Brain pericyte (primary cell): ENCODE measurements at places on chromosomes 6 and 20.

DNA sequence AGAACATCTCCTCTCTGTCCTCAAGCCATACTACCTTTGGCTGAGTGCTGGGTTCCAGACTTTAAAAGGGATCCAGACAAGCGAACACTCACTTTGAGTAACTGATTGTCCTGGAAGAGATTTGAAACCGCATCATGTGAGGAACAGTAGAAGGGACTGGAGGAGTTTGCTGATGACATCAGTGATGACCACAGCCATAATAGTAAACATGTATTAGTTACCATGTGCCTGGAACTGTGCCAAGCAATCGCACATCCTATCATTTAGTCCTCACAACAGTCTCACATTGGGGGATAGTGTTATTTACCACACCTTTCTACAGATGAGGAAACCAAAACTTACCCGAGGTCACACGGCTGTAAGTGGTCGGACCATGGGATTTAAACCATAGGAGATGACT lies 39.8 kb downstream of the ARMC2 start:
- DNase-seq = no peak

DNA sequence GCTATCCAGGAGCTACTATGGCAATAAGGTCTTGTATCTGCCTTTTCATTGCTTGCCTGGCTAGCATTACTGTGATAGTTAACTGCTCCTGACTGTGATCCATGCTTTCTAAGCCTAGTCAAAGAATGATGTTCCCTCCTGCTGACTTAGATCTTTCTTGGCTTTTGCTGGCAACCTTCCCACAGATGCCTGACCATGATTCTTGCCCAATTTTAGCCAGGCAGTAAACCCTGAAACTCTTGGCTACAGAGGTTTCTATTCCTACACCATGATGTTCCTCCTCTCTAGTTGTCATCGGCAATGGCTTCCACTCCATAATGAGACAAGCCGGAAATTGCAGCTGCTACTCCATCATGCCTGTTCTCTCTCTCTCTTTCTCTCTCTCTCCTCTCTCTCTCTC lies 238.1 kb downstream of the HAO1 start:
- no peak for DNase-seq

DNA sequence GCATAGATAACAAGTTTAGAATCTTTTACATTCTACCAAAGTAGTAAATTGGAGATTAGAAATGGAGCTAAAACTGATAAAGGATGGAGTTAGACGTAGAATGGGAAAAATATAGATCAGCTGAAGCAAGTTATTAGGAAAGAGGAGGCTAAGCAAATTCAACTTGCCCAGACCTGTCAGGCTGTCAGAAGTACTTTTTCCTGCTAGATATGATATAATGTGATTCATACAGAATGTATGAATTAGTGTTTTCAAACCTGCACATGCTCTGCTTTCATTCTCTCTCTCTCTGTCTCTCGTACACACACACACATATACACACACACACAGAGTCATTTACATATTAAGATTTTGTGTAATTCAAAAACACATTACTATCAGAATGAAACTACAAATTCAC lies 133.2 kb upstream of the HDGFL1 start:
- DNase-seq = no peak

GRCh38 chr6:7787137-7787608 lies 61.3 kb downstream of the BMP6 start:
- DNase-seq = no peak

- DNase-seq = no peak
Observed at GRCh38 chr20:45251884-45252560, 2.3 kb downstream of the SLPI start.

GRCh38 chr6:23244300-23244699 lies 674.9 kb downstream of the HDGFL1 start:
- DNase-seq = peak; percentile 63

DNA sequence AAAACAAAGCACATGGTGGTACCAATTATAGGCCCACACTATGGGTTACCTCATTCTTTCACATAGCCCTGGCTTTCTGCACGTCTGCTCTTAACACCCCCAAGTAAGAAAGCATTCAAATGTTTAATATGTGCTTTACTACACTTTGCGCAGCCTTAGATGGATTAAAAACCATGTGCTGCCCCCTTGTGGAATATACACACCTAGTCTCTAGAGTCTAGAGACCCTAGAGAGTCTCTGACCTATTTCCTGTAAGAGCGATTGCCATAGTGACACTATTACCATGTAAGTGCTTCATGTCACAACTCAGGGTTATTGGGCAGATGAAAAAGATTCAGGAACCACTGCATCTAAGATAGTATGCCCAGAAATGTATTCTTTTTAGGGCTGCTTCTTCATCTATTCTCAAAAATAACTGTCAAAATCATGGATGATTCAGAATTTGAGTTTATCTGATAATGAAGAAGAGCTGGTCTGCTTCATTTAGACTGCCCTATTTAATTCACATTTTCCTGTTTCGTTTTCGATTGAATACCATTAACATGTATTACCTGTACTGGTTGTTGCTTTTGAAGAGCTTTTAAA lies 186.3 kb downstream of the ADGB start:
- DNase-seq = no peak

GRCh38 chr6:141830530-141830929 lies 302.2 kb upstream of the GJE1 start:
- no peak for DNase-seq

GRCh38 chr6:86964029-86964579 lies 26.8 kb downstream of the HTR1E start:
- DNase-seq = no peak

- no peak for DNase-seq
Observed at GRCh38 chr20:4366076-4366475, 350.7 kb upstream of the RNF24 start.

DNA sequence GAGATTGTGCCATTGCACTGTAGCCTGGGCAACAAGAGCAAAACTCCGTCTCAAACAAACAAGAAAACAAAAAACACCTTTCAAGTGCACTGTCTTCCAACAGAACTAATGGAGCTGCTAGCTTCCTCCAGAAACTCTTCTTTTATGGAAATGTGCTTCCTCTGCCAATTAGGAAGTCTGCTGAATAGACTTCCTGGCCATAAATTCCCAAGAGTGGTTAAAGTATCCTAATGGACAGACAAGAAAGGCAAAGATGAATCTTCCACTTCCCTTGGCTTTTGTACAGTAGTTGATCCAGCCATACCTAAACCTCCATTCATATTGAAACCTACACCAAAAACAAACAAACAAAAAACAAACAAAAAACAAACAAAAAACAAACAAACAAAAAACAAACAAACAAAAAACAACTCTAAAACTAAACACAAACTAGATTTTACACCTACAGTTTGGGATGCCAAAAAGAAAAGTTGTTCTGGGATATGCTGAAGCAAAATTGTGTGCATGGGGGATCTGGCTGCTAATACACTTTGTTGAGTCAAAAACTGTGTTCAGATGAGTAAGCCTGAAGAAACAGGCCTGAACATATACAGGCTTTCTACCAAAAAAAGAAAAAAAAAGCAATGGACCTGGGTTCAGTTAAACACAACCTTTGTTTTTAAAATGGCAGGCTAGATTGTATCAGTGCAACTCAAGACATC lies 59.8 kb upstream of the CARMIL1 start:
- no peak for DNase-seq

GRCh38 chr6:3510617-3511016 lies 53.8 kb upstream of the SLC22A23 start:
- DNase-seq = no peak

- no peak for DNase-seq
Observed at GRCh38 chr20:32501709-32502108, 83.4 kb downstream of the NOL4L start.

DNA sequence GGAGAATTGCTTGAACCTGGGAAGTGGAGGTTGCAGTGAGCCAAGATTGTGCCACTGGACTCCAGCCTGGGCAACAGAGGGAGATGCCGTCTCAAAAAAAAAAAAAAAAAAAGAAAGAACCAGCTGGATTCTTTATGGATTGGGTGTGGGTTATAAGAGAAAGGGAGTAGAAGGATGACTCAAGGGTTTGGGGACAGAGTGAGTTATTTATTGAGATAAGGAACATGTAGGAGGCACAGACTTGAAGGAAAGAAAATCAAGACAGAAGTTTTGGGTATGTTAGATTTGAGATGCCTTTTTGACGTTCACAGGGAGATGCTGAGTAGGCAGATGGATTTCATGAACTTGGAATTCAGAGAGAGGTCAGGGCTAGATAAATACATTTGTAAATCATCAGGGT lies 47.6 kb downstream of the KIZ start:
- DNase-seq = no peak

- DNase-seq = no peak
Observed at GRCh38 chr20:22430154-22430745, 154.1 kb downstream of the FOXA2 start.

- no peak for DNase-seq
Observed at GRCh38 chr20:60302875-60303274, 344.7 kb downstream of the CDH26 start.

GRCh38 chr6:3619201-3619600 lies 132.3 kb downstream of the PXDC1 start:
- no peak for DNase-seq

DNA sequence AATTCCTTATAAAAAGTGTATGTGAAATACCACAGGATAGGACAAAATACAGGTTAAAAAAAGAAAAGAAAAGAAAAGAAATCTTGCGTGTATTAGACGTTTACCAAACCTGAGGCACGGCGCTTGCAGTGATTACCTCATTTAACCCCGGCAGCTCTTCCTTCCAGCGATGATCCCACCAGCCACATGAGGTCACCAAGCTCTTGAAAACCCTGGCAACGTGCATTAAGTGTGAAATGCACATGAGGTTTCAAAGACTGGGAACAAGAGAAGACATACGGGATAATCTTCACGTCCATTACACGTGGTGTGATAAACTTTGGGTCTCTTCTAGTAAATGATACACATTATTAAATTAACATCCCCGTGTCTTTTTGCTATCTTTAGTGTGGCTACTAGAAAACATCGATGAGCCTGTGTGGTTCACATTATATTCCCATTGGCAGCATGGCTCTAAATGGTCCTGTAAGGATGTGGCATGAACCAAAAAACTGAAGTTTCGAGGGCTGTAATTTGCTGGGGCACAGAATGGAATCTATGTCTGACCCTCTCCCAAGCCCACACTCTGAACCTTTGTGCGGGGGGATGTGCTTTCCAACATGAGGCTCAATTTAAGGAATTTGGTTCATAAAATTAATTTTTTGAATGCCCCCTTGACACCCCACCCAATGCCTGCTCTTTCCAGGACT lies 59.2 kb upstream of the THBS2 start:
- DNase-seq = no peak

GRCh38 chr6:119065382-119065781 lies 13.1 kb downstream of the FAM184A start:
- no peak for DNase-seq

- DNase-seq = no peak
Observed at GRCh38 chr20:35246723-35247122, 20.2 kb downstream of the MMP24 start.

- no peak for DNase-seq
Observed at GRCh38 chr6:572596-573265, 84.2 kb downstream of the HUS1B start.

- no peak for DNase-seq
Observed at GRCh38 chr6:116876635-116877611, at the start of gene RFX6. Gene RFX6 (plus strand): TSS chr6:116877242. CDS start chr6:116877276, 34 bp downstream.

DNA sequence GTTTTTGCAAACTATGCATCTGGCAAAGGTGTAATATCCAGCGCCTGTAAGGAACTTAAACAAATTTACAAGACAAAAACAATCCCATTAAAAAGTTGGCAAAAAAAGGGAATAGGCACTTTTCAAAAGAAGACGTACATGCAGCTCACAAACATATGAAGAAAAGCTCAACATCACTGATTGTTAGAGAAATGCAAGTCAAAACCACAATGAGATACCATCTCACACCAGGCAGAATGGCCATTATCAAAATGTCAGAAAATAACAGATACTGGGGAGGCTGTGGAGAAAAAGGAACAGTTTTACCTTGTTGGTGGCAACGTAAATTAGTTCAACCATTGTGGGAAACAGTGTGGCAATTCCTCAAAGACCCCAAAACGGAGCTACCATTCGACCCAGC lies 54.2 kb downstream of the TSBP1 start:
- DNase-seq = no peak

DNA sequence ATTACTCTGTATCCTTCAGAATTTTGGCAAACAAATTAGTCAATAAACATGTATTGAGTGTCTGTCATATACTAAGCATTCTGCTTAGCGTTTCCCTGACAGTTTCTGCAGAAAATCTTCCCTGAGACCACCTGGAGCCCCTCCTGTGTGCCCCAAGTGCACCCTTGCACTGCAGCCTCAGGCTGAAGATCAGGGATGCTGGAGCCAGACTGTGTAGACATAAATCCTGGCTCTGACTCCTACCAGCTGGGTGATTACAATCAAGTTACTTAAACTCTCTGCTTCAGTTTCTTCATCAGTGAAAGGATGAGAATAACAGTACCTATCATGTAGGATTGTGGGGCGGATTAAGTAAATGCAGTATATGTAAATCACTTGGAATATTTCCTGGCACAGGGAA lies 53.4 kb upstream of the VSTM2L start:
- no peak for DNase-seq

DNA sequence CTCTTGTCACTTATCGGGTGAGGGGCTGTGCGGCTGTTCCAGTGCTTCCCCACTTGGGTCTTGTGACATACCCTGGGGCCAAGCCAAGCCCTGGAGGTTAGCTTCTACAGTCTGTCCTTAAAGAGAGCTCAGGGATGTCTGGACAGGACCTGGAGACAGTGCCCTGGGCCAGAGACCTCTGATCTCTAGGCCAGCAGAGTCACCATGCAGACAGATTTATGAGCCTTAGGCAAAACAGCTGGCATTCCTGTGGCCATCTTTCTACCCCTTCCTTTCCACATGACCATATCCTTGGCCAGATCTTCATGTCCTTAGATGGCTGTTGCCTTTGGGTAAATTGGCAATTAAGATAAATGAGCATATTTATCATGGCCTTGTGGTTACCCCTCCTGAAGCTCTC lies 678.6 kb downstream of the MAFB start:
- DNase-seq = no peak

DNA sequence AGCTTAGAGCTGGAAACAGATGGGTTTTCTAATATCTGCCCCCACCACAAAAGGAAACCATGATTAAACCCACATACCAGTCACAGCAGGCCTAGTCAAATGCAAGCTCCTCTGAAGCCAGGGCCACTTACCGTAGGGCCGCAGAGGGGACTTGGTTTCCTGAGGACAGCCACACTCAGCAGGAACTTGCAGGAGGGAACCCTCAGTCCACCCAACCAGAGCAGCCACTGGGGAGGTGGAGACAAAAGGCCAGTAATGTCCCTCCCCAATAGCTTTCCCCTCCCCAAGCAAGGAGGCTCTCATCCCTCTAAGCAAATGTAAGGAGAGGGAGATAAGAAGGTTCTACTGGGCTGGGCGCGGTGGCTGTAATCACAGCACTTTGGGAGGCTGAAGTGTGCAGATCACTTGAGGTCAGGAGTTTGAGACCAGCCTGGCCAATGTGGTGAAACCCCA lies 384.4 kb upstream of the JARID2 start:
- DNase-seq = no peak
